Muscle of leg (tissue), 16 donors: ENCODE measurements at places on chromosomes 2 and 18. TPM values are rescaled to one million over a fixed set of nuclear protein-coding genes. Genes with fewer than 3 reads are reported as not detected.

The IL1B gene
- 0.18 TPM for total RNA-seq

The CYP27C1 gene
- 2.3 TPM for total RNA-seq

The C2orf81 gene
- 1.4 TPM for total RNA-seq

The LRP2 gene
- total RNA-seq, result 0.13 TPM

The ADAM17 gene
- 20.0 TPM for total RNA-seq

The HDHD2 gene
- 16.8 TPM for total RNA-seq

The NHEJ1 gene
- total RNA-seq, result 14.1 TPM

The PMAIP1 gene
- total RNA-seq, result 27.4 TPM

The COL4A4 gene
- total RNA-seq, result 0.13 TPM

The LYPD6 gene
- total RNA-seq, result 2.0 TPM

The DRC1 gene
- 0.31 TPM for total RNA-seq

The POTEF gene
- total RNA-seq, result not detected

The MDH1B gene
- total RNA-seq, result 0.40 TPM
